Activated CD4-positive, CD25-positive, alpha-beta regulatory T cell (primary cell): ENCODE measurements at places on chromosomes 13 and 19.

GRCh38 chr19:50333235-50333736 lies 4.1 kb upstream of the KCNC3 start:
- peak; percentile 81 for DNase-seq

DNA sequence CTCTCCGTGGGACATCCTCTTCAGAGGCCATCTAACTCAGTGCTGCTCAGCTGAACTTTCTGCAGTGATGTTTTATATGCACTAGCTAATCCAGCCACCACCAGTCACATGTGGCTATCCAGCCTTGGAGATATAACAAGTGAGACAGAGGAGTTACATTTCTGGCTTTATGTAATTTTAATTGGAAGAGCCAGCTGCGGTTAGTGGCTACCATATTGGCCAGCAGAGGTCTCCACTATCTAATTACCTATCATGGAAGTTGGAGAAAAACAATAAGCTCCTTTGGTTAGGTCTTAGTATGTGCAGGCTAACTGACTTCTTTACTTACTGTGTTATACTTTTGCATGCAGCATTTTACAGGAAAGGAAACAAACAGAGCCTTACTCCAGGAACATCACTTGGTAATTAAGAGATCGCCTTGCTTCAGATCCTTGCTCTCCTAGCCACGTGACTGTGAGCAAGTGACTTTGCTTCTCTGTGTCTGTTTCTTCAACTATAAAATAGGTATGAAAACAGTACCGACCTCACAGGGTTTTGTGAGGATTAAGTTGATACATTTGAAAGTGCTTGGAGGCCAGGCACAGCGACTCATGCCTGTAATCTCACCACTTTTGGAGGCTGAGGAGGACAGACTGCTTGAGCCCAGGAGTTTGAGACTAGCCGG lies 1.6 kb upstream of the KLK10 start:
- DNase-seq = no peak

DNA sequence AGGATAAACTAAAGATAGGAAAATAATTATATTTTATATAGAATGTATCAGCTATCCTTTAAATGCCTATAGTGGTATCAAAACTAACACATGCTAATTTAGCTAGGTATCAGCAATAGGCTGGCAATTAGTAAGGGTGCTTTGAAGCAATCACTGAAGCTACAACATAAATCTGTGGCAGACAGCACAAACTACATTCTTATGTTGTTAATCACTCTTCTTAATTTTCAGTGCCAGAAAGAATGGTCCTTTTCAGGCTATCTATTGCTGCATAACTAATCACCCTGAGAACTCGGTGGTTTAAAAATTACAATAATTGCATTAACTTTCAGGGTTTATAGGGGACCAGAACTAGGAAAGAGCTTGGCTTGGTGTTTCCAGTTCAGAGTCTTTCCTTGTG lies 963.1 kb downstream of the EFNB2 start:
- no peak for DNase-seq

DNA sequence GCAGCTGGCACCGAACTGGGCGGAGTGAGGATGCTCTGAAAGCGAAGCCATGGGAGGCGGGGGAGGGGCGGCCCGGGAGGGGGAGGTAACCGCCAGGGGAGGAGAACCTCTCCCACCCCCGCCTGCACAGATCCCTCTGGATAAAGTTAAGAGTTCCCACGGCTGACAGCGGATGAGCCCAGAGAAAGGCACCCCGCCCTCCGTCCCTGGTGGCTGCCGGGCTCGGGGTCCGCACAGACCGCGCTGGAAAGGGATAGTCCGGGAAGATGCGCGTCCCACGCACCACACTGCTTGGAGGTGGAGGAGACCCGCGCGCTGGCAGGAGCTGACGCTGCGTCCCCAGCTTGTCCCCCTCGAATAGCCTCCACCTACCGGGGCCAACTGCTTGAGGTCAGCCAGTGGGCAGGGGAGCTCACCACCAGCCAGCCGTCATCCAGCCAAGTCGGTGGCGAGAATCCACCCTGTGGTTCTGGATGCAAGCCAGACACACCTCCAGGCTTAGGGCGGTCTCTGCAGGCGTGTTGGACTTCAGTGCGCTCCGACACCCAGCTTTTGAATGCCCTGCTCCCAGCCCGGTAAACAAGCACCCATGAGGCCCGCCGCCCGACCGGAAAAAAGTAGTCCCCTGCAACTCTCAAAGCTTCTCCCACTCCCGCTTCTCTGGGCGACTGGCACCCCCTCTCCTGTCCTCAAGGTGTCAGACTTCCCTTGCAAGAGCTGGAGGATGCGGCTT lies at the start of gene TRPC4:
TRPC4 (minus strand) TSS at position 17 of the 733 bp plus-strand sequence. CDS start 86,439 bp downstream, outside the sequence.
- DNase-seq = no peak

DNA sequence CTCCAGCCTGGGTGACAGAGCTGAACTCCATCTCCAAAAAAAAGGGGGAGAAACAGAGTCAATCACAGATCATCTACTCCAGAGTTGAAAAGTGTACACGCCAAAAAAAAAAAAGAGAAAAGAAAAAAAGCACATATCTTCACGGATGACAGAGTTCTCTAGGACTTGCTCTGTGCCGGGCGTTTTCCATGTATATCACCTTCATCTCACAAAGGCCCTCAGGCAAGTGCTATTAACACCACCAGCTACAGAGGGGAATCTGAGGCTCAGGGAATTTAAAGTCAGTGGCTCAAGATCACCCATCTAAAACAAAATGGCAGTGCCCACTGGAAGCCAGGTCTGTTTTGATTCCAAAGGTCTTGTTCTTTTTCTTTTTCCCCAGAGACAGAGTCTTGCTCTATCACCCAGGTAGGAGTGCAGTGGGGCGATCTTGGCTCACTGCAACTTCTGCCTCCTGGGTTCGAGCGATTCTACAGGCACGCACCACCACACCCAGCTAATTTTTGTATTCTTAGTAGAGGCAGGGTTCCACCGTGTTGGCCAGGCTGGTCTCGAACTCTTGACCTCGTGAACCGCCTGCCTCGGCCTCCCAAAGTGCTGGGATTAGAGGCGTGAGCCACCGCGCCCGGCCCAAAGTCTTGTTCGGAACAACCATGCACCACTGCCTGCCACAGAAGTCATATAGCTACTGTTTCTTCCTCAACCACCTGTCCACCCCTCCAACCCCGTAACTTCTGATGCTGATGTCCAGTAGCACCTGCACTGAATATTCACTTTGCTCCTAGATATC lies 42.2 kb downstream of the SAE1 start:
- no peak for DNase-seq

- DNase-seq = no peak
These were observed 4.7 kb upstream of the B3GNT3 start for GRCh38 chr19:17790059-17790780.

DNA sequence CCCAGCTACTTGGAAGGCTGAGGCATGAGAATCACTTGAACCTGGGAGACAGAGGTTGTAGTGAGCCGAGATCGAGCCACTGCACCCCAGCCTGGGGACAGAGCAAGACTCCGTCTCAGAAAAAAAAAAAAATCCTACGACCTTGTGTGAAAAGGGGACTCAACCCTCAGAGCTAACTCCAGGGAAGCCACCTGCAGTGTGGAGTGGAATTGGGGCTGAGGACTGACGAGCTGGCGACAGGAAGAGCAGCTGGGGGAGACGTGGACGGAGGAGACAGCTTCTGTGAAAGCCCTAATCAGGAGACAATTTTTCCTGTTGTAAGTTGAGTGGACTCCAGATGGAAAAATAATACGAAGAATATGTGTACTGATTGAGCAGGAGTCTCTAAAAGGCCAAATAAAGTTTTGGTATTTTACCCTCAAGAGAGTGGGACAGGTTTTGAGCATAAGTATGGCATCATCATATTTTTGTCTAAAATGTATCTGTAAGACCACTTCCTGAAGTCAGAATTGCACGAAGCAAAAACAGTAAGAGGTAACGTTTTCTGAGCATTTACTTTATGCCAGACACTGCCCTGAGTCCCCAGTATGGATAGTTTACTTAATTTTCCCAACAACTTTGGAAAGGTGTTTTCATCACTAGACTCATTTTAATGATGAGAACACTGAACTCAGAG lies 12.0 kb upstream of the LAIR1 start:
- DNase-seq = no peak

- DNase-seq = no peak
These were observed 41.0 kb upstream of the GRTP1 start for GRCh38 chr13:113404723-113405471.

GRCh38 chr13:45048890-45049407 lies 59.6 kb downstream of the GPALPP1 start:
- no peak for DNase-seq

DNA sequence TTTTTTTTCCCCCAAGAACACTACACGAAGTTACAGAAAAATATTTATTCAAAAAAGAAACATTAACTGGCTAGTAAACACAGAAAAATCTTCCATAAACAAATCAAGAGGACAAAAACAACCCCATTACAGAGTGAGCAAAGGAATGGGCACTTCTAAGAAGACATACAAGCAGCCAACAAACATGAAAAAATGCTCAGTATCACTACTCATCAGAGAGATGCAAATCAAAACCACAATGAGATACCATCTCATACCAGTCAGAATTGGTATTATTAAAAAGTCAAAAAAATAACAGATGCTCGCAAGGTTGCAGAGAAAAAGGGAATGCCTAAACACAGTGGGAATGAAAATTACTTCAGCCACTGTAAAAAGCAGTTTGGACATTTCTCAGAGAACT lies 131.7 kb downstream of the UGGT2 start:
- no peak for DNase-seq

- DNase-seq = no peak
These were observed 22.0 kb upstream of the UPF3A start for GRCh38 chr13:114259374-114259773.

- DNase-seq = no peak
These were observed 1.2 kb upstream of the F2RL3 start for GRCh38 chr19:16887353-16888265.

DNA sequence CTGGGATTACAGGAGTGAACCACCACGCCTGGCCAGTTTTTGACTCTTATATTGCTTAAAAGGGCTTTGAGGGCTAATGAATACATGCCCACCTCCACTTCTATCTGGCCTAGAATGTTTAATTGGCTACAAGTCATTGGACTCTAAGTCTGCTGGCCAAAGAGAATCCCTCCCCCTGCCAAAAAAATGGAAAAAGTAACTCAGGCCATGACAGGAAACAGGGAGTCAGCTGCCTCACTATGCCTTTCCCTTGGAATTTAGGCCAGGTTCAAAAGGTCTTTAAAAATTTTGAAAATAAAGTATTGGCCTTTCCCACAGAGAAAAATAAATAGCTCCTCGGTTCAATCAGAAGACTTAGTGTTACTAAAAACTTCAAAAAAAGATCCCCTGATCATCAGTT lies 34.9 kb upstream of the KPNA3 start:
- DNase-seq = no peak

- no peak for DNase-seq
These were observed 18.0 kb downstream of the PEPD start for GRCh38 chr19:33503433-33504057.

- DNase-seq = no peak
These were observed 204.7 kb downstream of the SHISA2 start for GRCh38 chr13:25847145-25847544.

- no peak for DNase-seq
These were observed 3.1 kb upstream of the GJB2 start for GRCh38 chr13:20195801-20196200.

DNA sequence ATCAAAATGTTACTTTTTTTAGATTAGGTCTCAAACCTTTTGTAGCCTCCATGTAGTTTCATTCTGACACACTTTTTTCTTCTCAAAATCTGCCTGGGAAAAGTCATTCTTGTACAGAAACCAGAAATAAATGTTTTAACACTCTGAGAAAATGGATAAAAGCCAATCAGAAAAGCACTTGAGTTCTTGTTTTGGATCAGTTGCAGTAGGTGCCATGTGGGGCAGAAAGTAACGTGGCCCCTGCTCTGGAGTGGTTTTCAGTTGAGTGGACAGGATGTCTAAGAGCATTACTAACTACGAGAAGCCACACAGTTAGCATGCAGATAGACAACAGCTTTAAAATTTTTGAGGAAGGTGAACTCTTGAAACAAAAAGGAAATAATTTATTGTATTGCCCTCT lies 19.1 kb downstream of the GPR183 start:
- DNase-seq = no peak

- no peak for DNase-seq
These were observed 3.5 kb downstream of the FZR1 start for GRCh38 chr19:3509566-3509989.

GRCh38 chr19:35015270-35015953 lies 14.9 kb upstream of the SCN1B start:
- no peak for DNase-seq

GRCh38 chr19:51927859-51928258 lies 587 bp downstream of the ZNF613 start:
- no peak for DNase-seq

DNA sequence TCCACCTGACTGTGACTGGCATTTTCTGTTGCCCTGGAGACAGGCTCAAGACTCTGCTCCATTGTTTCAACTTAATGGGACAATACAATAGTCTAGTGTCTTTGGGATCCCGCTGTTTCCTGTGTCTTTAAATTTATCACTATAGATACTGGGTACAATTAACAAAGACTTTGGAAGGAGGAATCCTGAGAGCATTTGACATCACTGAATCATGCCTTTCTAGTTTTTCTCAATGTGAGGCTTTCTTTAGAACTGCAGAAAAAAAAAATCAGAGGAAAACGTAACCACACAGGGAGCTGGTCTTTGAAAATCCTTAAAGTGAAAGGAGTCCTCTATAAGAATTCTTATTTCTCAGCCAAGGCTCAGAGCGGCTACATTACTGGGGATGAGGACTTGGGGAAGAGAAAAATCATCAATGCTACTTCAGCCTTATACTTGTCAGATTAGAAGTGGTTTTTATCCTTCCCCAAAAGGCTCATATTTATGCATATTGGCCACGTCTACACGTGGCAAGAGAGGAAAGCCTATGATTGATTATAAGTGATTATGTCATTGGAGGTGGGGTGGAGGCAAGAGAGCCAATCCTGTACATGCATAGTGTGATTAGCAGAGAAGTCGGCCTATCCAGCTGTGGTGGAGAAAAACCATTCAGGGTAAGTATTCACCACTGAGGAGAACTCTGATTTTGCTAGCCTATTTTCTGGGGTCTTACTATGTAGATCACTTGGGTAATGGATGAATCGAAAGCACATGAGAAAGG lies 34.4 kb upstream of the UBL3 start:
- DNase-seq = no peak

- DNase-seq = no peak
These were observed 512.2 kb downstream of the DIAPH3 start for GRCh38 chr13:59651479-59651878.

GRCh38 chr13:113852536-113853517 lies 11.0 kb downstream of the GAS6 start:
- DNase-seq = no peak
